Fibroblast of villous mesenchyme (primary cell): ENCODE measurements at places on chromosomes 12 and 14. TPM values are rescaled to one million over a fixed set of nuclear protein-coding genes. Genes with fewer than 3 reads are reported as not detected.

The TMEM119 gene
- total RNA-seq = 83.3 and 186 TPM in 2 replicates

The KIF5A gene
- 0.86 and 1.3 TPM in 2 replicates for total RNA-seq

DNA sequence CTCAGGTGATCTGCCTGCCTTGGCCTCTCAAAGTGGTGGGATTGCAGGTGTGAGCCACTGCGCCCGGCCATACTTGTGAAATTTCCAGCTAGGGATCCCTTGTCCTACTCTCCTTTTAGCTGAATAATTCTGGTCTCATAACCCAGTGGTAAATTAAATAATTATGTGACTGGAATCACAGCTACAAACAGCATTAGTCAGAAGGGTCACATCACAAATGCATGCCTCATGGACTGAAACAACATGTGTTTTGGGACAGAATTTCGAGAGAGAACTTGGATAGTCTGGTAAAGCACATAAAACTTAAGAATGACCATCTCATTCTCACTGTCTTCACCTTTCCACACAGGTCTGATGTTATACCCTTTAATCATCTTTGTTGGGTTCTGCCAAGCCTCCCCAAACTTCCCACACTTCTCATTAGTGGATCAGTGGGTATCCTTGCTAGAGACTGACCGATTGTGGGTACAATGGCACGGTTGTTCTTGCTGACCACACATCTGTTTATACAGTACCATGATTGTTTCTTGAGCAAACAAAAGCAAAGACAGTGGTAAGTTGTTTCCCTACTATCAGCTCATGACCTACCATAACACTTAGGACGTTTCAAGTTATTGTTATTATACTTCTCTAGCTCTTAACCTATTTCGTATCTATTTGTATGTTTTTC is 5.1 kb downstream of the GPRC5D start:
- no peak for DNase-seq

The SLC39A9 gene
- 114 and 159 TPM in 2 replicates for total RNA-seq

GRCh38 chr14:88750945-88751344 is 41.8 kb downstream of the EML5 start:
- DNase-seq = no peak

- DNase-seq = no peak
These were observed 36.5 kb upstream of the SELPLG start for GRCh38 chr12:108670066-108670631.

The RHEBL1 gene
- total RNA-seq = 0.64 and 0.86 TPM in 2 replicates

The CISTR gene
- not detected in 2 replicates for total RNA-seq

DNA sequence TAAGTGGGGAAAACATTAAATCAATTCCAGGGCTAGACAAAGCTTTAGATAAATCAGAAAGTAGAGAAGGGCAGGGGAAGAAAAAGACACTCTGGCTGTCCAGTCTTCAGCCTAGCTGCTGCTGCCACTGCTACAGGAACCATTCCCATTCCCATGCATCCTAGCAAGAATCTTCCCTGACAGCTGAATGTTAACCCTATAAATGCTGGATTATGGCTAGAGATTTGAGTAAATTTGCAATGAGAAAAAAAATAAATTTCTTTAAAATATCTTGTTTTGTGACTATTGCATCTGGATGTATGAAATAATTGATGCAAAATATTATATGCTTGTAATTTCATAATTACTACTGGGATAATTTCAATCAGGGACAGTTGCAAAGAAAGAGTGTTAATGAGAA is 15.0 kb upstream of the CDKN3 start:
- no peak for DNase-seq

DNA sequence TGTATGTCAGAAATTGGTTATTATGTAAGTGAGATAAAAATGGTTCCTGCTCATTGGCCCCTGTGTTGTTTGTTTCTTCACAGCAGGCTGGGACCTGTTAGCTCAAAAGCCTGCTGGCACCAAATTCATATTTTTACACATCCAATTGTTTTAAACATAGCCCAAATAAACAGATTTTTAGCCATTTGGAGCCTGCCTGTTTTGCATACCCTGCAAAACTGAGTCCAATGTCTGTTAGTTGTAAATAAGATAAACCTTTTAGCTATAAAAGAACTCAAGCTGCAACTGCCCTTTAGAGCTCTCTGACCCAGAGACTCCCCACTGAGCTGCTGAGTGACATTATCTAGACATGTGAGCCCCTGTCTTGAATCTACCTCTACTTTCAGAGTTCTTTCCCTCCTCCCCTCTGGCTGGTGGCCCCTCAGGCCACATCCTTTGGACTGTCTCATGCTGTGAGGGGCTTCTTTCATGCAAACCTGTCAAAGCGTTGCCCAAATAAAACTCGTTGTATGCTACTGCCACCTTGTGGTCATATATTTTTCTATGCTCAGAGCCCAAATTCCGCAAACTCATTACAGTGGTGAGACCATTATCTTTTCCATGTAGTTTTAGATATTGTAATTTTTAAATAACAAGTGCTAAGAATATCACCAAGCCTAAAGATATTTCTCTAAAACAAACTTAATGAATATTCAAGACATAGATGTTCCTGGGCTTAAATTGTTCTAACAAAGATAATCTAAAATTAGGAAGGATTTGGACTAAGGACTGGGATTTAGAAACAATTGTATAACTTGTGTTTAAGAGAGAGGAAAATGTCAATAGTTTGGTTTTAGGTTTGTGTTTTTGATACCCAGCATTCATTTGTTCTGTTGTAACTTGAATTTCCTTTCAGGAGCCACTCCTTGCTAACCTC is 337.9 kb downstream of the AACS start:
- DNase-seq = peak; percentile 28

The HOXC10 gene
- total RNA-seq = 0.43 and 5.2 TPM in 2 replicates

DNA sequence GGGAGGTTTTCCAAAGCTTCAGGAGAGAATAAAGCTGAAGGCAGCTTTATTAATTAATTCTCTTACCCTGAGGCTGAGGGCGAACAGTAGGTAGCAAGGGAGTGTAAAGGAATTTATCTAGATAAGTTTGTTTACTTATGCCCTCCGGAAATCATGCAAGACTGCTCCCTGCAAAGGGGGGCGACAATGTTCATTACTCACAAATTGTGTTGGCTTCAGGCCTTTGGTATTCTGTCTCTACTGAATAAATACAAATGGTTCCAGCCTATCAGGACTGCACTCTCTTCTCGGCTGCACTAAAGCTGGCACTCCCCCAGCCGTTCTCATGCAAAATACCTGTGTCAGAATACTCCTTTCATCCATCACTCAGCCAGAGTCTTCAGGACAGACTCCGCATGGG is 120.8 kb downstream of the PPHLN1 start:
- no peak for DNase-seq

The NYNRIN gene
- total RNA-seq = 11.6 and 15.5 TPM in 2 replicates

DNA sequence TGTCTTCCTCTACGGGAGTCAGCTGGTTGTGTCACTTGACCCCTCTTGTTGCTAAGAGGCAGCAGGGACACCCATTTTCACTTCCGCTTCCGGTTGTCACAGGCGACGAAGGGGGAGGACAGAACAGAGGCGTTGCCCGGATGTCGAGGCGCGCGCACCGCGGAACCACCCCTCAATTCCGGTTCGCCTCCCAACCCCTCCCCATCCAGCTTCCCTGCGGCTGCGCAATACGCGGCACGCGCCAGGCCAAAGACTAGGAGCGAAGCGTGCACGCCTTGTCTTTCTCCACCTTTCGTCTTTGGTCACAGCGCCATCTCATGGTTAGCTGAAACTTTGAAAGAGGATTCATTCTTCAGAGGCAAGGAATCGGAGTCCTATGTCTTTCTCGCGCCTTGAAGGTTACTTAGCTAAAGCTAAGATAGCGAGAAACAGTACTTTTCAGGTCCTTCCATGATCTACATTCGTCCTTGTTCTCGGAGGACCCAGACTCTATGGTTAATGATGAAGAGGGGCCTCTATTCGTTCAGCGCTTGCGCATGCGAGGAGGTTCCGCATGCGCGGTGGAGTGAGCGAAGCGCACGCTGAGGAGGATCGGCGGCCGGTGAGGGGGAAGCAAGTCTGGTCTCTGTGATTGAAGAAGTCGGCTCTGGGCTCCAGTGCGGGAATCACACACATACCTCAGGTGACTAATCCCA is at the start of the genes ATP6V1D and EIF2S1:
Gene ATP6V1D (minus strand): TSS at position 30 of the 695 bp plus-strand sequence. CDS start 106 bp downstream, outside the sequence.
Gene EIF2S1 (plus strand): TSS at position 554 of the 695 bp plus-strand sequence. CDS start 4,440 bp downstream, outside the sequence.
- peak; percentile 99 for DNase-seq

GRCh38 chr12:104855599-104855998 is 102.5 kb downstream of the SLC41A2 start:
- DNase-seq = no peak
